T47D (cell line): ENCODE measurements at places on chromosomes 1 and 21.
A peak's percentile ranks its signal among the peaks of the same experiment; 100 is the strongest.

- peak; percentile 76 for DNase-seq
Observed at GRCh38 chr1:174258148-174258550, 98.8 kb downstream of the RABGAP1L start.

GRCh38 chr1:227924833-227925574 lies 22.7 kb downstream of the WNT9A start:
- DNase-seq, result no peak

- DNase-seq, result no peak
Observed at GRCh38 chr1:157700305-157700704, 264 bp downstream of the FCRL3 start.

- no peak for DNase-seq
Observed at GRCh38 chr21:26049803-26050202, 120.8 kb downstream of the APP start.

DNA sequence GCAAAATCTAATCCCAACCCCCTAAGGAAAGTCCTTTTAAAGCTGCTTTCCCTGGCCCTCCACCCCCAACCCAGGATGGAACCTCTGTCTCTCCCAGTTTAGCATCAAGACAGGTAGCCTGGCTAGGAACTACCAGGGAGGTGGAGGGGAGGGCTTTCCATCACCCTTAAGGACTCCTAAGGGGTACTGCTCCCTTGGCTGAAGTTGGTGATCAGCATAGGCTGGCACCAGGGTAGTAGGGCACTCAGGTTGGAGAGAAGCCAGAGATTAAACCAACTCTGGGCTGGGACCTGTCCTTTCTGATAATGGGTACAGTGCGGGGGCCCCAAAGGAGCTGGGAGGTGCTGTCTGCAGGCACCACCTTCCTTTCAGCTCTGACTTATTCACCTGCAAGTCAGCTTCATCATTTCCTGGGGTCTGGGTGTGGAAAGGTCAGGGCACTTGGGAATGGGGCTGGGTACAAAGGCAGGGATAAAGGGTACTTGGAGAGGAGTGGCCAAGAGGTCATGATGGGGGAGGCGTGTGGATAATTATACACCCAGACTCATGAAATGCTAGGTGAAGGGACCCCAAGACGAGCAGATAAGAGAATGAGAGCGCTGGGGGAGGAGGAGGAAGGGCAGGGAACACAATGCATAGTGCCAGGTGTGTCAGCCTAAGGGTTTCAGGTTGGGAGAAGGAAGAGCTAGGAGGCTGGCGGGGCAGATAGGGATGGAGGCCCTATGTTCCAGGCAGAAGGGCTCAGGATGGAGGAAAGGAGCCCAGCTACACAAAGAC lies 1.2 kb downstream of the ARHGEF2 start:
- no peak for DNase-seq

DNA sequence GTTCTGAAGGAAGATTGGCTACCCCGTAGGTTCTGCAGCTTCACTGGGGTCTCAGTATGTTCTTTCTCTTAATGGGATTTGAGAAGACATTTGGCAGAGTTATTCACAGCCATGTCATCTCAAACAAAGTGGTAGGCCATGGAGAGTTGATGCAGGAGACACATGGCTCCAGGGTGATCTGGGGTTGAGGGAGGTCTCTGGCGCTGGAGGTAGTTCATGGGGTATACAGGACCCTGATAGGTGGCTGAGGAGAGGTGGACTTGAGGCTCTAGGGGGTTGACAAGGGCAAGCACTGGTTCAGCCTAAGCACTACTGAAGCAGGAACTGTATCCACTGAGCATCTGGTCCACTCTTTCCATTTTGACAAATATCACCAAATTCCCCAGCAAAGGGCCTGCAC lies 100.4 kb downstream of the C1orf94 start:
- DNase-seq, result no peak

DNA sequence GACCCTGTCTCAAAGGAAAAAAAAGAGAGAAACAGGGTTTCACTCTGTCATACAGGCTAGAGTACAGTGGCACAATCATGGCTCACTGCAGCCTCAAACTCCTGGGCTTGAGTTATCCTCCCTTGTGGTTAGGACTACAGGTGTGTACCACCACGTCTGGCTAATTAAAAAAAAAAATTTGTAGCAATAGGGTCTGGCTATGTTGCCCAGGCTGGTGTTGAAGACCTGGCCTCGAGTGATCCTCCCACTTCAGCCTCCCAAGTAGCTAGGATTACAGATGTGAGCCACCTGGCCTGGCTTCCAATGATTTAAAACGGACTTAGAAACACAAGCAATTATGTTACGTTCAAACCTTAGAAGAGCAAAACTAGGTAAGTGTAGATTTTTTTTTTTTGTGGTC lies 22.1 kb downstream of the GOLPH3L start:
- no peak for DNase-seq

- no peak for DNase-seq
Observed at GRCh38 chr1:40036574-40036973, 4.0 kb upstream of the CAP1 start.

GRCh38 chr1:161915051-161915503 lies 108.6 kb downstream of the OLFML2B start:
- DNase-seq, result no peak

DNA sequence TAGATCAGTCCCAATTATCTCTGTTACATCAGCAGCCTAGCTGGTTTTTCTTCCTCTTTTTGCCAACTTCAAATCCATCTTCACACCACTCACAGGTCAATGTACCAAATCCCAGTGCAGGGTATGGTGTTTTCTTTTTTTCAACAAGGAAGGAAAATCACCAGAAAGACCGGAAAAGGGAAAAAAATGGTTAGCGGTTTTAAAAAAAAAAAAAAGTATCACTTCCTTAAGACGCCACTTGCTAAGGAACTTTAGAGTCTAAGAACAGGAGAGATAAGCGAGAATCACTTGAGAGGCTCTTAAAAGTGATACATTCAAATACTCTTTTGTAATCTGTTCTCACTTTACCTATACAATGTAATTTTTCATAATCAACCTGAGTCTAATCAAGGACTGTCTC lies 3.1 kb upstream of the OR10J1 start:
- no peak for DNase-seq

- no peak for DNase-seq
Observed at GRCh38 chr1:109768335-109768650, 4.6 kb upstream of the EPS8L3 start.

DNA sequence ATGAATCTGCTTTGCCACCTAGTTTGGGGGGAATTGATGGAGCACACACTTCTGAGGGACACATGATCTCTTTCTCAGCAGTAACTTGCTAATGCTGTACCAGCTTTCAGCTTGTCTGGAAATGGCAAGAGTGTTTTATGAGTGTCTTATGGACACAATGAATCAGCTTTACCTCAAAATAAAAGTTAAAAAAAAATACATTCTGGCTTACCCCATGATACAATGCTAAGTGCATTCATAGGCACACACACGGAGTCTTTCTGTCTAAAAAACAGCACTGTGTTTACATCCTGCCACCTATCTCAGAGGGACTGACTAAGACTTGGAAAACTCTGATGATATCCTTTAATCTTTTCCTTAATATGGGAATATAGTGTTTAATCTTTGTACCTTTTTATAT lies 455.5 kb upstream of the ADAMTS5 start:
- DNase-seq, result no peak
